ENCODE measurements at places on chromosomes 11 and 22.
A peak's percentile ranks its signal among the peaks of the same experiment; 100 is the strongest.

- DNase-seq: no peak
Measured at GRCh38 chr22:41899992-41900651, 14.8 kb downstream of the SHISA8 start.

DNA sequence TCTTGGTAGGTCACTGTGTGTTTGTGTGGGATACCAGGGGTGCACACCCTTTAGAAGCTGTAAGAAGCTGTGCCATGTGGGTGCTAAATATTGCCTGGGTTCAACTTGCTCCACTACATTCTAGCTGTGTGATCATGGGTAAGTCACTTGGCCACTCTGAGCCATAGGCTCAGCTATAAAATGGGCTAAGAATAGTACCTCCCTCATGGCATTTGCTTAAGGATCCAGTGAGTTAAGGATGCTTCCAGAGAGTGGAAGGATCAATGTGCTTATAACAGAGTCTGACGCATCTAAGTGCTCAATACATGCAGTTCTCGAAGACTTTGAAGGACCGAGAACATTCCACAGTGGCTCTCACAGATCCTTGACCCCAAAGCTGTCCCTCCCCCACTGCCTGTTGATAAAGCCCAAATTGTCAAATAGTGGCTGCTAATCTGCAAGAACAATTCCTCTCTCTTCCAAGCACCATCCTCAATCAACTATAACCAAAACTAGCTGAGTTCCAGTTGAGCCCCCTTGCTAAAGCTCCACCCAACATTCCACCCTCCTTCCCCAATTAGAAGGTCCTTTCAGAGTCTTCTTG is 13.2 kb upstream of the TMPRSS6 start:
- DNase-seq: no peak

DNA sequence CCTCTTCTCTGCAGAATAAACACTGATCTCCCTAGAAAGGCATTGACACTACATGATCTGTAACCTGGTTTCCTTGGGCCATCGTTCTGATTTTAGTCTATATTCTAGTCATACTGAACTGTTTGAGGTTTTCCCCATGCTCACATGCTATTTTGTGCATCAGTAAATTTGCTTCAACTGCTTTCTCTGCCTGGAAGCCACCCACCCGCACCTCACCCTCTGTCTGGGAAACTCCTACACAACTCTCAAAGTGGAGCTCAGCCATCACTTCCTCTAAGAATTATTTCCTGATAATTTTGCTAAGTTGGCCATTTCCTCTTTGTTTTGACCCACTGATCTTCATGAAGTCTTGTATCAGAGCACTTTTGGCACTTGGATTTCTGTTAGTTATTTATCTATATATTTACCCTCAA is 36.1 kb downstream of the MMP20 start:
- DNase-seq: no peak

DNA sequence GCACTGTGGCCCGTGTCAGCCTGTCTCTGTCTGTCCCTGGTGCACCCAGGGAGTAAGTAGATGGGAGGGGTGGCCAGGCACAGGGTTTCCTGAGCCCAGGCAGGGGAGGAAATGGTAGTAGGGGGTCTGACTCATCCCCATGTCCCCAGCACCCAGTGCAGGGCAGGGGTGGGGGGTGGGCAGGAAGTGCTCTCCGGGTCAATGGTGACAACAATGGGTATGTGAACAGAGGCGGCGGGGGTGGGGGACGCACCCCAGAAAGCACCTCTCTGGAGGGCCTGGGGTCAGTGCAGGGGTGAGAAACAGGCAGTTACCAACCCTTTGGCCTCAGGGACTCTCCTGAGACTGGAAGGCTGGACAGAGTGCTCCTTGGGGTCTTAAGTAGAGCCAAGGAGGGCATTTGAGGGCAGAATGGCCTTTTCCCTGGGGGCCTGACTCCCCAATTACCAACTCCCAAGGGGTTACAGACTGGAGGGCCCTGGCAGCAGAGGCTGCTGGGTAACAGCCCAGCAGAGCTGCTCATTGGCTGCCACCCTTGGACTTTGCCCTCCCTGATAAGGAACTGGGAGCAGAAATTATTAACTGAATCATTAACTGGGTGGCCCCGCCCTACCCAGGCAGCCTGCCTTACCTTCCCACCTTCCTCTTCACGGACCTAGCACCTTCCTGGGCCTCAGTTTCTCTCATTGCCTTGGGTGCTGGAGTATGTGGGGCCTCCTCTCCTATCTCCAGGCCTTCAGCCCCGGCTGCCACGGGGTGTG is 4.2 kb downstream of the MYRF start:
- DNase-seq: peak; percentile 94

DNA sequence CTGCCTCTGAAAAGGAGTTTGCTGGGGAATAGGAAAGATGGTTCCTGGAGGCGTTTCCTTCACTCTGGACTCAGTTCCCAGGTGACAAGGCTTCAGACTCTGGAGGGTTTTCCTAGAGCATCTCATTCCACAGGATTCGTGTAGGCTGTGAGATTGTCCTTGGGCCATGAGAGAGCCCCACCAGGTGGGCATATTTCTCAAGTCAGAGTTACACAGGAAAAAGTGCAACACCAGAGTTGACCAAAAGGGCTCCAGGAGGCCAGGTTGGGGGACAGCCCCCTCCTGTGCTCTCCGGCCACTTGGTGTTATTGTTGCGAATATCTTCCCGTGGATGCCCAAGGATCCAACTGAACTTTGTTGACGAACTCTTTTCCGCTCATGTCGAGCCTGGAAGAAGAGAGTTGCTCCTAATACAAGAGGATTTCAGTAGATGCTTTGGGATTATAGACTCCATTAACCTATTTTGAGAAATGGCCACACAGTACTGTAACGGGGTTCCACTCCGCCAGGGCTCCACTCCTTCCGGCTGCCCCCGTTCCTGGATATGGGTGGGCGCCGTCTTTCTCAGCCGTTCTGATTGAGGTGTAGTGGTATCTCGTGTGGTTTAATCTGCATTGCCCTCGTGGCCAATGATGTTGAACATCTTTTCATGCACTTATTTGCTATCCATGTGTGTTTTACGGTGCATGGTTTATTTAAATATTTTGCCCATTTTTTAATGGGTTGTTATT is 580.3 kb downstream of the BRD1 start:
- no peak for DNase-seq
